ENCODE measurements at places on chromosomes 3 and 15.

DNA sequence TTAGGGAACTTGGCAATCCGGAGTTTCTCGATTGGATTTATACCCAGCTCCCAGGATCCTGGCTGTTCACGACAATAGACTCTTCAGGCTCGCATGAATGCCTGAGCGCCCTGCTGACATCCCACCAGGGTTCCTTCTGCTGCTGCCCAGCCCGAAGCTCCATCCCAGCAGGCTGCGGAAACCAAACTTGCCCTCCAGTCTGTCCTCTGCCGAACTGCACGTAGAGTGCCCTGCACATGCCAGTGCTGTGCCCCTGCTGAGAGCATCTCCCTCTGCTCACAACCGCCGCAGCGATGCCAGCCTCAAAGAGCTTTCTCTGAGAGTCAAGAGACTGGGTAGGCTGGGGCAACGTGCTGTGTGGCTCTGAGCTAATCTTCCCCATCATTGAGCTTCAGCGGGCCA lies 6.9 kb downstream of the ADAMTS7 start:
- no peak for DNase-seq

- DNase-seq: no peak
Measured at GRCh38 chr3:137304313-137305056, 346.7 kb downstream of the IL20RB start.

- DNase-seq: no peak
Measured at GRCh38 chr15:82679626-82680199, 30.0 kb downstream of the AP3B2 start.

DNA sequence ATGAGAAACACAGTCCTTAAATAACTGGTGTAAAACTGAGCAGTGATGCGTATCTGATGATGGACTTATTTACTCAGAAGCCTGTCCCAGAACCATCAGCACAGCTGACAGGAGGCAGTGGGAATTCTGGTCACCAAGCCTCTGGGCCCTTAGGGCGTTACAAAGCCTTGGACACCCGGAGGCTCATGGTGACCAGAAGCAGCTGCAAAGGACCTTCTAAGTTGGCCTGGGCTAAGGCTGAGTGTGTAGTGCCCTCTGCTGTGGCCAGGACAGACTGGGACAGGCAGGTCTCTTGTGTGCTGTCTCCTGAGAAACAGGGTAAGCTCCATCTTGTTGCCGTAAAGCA lies 168.9 kb downstream of the ATP10A start:
- DNase-seq: no peak

DNA sequence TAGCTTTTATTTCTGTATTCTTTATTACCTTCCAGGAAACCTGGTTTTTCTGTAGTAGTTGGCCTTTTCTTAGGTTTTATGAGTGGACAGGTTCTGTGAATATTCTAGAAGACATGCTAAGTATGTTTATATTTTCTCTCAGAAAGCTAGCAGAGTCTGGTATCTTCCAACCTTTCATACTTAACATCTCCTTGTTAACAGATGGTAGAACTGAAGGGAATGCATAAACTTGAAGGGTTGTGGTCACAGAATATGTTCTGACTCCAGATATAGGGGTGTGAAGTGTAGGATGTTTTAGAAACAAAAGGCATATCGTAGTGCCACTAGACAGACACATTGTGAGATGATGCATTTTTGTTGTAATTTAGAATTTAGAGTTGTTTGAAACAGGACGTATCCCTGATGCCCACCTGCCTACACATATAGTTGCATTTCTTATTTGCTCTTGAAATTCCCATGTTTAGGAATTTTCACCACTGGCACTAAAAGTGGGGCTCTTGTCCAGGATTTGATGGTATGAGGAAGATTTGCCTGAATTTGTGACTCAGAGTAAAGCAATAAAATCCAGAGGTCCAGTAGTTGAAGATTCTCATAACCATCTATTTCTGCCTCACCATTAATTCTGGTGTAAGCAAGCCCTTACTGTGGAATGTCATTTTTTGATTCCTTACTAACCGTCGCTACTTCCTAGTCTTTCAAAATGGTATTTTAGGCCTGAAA lies 274.5 kb downstream of the FEZF2 start:
- no peak for DNase-seq

DNA sequence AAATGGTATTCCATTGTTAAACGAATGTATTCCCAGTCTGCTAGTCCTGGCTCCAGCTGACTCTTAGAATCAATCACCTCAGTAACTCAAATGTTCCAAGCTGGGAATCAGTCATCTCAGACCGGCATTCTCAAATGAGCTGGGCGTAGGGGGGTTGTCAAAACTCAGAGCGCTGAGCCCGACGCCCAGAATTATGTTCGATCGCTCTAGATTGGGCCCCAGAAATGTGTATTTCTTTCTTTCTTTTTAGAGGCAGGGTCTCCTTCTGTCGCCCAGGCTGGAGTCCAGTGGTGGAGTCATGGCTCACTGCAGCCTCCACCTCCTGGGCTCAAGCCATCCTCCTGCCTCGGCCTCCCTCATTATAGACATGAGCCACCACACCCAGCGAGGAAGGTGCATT lies 99.3 kb upstream of the IGF1R start:
- no peak for DNase-seq

DNA sequence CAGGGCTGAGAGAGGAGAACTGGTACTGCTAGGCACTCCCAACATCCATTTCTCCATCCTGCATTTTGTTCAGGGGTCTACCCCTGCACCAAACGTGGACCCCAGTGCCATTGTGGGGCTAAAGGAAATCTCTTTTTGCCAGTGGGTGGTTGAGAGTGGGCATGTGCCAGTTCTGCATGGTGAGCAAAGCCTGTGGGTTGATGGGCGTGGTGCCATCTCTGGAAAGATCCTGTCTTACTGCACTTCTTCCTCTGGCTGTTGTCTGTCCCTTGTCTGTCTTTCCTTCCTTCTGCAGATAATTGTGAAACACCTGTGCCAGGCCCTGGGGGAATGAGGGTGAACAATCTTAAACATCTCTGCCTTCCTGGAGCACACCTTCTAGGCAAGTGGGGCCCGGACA lies 1.4 kb upstream of the RARRES1 start:
- DNase-seq: no peak

GRCh38 chr3:131082871-131083863 lies 56.5 kb downstream of the NEK11 start:
- no peak for DNase-seq

- DNase-seq: no peak
Measured at GRCh38 chr15:73839699-73840377, 33.5 kb upstream of the TBC1D21 start.

DNA sequence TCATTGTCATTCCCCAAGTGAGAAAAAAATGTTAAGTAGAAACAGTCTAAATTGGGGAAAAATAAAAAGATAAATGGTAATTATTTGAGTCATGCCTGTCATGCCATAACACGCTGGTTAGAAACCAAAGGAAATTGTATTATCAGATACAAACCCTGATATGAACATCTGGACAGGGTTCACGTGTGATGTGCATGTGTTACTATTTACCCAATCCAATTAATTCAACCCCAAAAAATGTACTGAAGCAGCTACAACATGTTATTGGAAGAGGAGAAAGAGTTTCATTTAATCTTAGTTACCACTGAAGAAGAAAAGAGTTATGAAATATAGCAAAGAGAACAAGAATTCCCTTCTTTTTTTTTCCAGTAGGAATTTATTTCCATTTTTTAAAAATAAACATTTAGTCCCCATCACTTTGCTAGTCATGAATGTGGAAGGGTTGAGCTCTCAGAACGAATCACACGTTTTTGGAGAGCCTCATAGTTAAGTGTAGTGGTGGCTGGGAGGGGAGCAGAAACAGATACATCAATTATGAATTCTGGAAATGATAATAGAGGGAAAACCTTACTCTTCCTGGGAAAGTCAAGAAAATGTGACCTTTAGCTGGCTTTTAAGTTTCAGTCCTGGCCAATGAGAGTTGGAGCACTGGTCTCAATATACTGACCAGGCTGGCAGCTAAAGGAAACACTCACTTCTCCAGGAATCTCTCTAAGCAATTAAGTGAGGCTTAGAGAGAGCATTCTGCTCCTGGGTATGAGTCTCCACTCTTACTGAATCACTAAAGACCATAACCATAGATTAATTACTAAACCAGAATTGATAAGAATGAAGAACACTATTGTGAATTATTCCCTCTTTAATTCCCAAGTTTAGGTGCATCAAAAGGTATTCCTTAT lies 796.5 kb downstream of the GRM7 start:
- no peak for DNase-seq

DNA sequence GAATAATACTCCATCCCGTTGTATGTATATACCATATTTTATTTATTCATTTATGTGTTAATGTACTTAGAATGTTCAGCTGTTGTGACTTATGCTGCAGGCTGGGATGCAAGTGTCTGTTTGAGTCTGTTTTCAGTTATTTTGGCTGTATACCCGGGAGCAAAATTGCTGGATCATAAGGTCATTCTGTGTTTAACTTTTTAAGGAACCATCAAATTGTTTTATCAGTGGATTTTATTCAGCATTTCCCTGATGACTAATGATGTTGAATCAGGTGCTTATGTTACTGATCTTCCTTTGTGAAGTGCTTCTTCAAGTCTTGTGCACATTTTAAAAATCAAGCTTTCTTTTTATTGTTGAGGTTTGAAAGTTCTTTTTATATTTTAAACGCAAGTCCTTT lies 118.1 kb downstream of the SLC25A26 start:
- DNase-seq: no peak

- DNase-seq: no peak
Measured at GRCh38 chr15:65470866-65471265, 46.6 kb downstream of the DPP8 start.

GRCh38 chr3:141575879-141576743 lies 89.3 kb downstream of the RASA2 start:
- no peak for DNase-seq

DNA sequence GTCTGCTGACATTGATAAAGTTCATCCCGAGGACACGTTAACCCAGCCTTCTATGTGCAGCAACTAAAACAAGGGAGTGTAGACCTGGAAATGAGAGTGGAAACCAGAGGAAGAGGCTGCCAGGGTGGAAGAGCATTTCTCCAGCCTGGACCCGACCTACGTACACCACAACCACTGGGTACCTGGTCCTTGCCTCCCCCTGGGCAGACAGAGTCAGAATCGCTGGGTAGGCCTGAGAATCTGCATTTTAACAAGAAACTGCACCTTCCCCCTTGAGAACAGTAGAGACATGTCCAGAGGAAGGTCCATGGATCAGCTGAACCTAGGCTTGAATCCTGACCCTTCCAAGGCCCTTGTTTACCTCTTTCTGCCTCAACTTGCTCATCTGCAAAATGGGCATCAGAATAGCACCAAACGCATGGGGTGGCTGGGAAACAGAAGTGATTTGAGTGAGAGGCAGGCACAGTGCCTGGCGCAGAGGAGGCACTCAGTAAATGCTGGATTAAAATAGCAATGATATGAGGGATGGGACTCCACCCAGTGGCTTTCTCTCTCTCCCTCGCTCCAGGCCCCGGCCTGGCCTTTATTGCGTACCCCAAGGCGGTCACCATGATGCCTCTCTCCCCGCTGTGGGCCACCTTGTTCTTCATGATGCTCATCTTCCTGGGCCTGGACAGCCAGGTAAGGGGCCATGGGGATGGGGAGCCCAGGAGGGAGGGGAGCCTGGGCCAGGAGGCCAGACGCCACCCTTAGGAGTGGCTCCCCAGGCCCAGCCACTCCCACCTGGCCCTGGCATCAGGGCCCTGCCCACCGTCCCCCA lies 66.9 kb upstream of the SLC6A1 start:
- no peak for DNase-seq

GRCh38 chr3:5123937-5124336 lies 1.8 kb downstream of the ARL8B start:
- DNase-seq: no peak

DNA sequence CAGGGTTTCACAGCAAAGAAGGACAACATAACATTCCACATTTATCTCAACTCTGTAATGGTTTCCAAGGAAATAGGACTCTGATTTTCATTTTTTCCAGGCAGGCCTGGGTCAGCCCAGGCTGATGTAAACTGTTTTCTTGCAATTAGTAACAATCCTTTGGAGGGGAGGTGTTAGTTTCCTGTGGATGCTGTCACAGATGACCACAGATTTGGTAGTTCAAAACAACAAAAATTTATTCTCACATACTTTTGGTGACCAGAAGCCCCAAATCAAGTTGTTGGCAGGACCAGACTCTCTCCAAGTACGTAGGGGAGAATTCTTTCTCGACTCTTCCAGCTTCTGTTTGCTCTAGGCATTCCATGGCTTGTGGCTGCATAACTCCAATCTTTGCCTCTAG lies 88.0 kb downstream of the EDEM1 start:
- DNase-seq: no peak

GRCh38 chr3:12999147-13000140 lies 73.8 kb downstream of the IQSEC1 start:
- DNase-seq: no peak

GRCh38 chr3:89227218-89227617 lies 119.8 kb downstream of the EPHA3 start:
- no peak for DNase-seq

DNA sequence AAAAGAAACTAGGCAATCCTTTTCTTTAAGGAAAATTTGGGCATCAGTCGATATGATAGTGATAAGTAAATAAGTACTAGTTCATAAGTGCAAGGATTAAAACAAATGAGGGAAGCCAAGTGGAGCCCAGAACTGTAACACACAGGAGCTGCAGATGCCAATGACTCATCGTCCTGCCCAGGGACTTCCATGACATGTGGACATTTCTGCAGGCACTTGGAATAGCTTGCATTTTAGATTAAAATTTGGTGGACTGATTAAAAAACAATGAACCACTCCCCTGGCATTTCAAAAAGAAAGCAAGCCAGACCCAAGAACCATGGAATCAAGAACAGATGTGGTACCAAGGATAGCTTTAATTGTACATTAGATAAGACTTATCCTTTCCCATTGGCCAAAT lies 2.9 kb downstream of the SAMD7 start:
- no peak for DNase-seq

DNA sequence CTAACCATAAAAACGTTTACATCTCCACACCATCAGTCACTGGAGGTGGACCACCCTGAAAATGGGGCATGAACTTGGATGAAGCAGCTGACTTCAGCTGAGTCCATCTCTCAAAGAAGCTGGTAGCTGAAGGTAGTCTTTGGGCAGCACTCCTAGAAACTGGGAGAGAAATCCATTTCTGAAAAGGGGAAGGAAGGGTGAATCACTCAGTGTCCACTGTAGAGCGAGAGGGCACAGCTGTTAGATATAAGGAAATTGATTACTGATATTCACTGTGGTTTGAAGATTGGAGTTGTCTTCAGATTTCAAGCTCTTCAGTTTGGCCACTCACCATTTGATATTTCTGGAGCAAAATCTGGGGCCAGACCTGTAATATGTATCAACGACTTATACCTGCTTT lies 499.0 kb upstream of the UBE2E2 start:
- DNase-seq: no peak

- DNase-seq: no peak
Measured at GRCh38 chr3:178629430-178630178, 93.4 kb downstream of the KCNMB2 start.

DNA sequence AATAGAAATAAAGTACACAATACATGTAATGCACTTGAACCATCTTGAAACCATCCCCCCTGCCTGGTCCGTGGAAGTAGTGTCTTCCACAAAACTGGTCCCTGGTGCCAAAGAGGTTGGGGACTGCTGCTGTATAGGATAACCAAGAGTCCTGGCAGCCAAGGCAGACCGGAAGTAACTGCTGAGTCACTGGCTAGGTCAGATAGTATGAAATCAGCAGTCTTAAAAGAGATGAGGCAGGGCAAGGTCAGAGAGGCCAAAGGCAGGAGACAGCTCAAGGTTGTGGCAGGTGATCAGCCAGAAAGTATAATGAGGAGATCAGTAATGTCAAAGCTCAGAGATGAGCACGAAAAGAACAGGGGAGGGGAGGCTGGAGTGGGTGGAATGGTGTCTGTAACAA lies 60.2 kb downstream of the MAP3K13 start:
- DNase-seq: no peak

- DNase-seq: no peak
Measured at GRCh38 chr15:35444557-35445204, 101.3 kb downstream of the DPH6 start.

GRCh38 chr3:111351334-111351733 lies 190.7 kb upstream of the CD96 start:
- DNase-seq: no peak

All from GOT3 (cell line).